Foreskin keratinocyte (primary cell): ENCODE measurements at places on chromosomes 16 and 17.
A peak's percentile ranks its signal among the peaks of the same experiment; 100 is the strongest.

GRCh38 chr16:4501071-4501478 is 24.9 kb downstream of the HMOX2 start:
- no peak for DNase-seq

DNA sequence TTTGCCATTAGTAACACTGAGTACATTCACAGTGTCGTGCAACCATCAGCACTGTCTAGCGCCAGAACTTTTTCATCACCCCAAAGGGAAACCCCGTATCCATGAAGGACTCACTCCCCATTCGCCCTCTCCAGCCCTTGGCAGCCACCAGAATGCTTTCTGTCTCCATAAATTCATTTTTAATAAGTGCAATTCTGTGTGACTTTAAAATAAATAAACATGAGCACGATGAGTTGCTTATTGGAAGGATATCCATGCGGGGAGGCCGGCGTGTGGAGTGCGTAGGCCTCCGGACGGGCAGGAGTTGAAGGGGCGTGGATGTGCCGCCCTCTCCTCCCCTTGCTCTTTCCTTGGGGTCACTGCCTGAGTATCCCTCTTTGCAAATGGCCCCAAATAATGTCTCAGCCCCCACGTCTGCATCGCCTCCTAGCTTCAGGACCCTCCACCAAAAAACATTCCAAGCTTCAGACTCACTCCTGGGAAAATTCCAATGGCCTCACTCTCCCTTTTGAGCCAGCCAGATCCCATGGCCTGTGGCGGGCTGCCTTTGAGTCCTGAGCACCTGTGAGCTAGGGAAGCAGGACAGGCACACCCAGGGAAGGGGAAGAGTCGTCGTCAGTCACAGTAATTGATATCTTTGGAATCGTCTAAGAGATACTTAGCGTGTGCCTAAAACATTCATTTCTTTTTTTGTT is 306.3 kb downstream of the SEC14L1 start:
- no peak for DNase-seq

GRCh38 chr17:15233022-15233805 is 31.9 kb downstream of the PMP22 start:
- DNase-seq = peak; percentile 33

GRCh38 chr16:53913920-53914319 is 210.0 kb downstream of the FTO start:
- DNase-seq = no peak

DNA sequence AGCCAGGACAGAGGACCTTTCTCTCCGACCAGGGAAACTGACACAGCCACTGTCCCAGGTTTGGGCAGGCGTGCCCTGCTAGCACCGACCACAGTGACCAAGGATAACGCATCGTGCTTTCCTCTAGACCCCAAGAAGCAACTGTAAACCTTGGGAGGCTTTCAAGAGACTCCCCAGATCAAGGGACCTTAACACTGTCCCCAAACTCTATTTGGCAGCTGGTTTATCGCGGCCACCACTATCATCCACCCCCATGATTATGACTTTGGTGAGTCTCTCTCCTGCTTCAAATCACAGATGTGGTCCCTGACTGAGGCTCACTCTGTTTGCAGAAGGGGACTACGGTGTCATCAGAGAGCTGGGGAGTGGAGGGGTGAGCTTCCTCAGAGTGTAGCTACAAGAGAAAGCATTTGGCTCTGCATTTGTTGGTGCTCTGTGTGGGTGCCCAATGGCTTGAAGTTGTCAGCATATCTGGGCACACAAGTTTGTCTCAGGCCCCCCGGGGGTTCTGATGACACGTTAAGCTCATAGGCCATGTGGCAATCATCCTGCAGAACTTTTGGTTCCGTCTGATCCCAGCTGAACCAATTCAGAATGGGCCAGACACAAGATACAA is 408.0 kb downstream of the SLC39A11 start:
- DNase-seq = no peak

DNA sequence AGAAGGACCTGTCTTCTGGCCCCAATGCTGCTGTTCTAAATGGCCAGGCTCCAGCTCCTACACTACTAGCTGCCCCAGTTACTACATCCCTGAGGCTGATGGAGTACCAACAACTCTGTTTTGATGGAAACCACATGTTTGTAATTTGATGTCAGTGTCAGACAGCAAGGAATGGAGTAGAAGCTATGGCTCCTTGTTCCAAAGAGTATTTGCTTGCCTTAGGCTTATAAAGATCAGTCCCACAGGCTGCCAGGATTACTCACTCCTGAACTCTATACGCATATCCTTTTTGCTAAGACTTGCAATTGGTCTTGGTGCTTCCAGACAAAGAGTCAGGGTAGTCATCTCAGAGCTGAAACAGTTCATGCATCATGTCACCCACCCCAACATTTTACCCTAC is 139.6 kb downstream of the HS3ST3A1 start:
- DNase-seq = no peak

DNA sequence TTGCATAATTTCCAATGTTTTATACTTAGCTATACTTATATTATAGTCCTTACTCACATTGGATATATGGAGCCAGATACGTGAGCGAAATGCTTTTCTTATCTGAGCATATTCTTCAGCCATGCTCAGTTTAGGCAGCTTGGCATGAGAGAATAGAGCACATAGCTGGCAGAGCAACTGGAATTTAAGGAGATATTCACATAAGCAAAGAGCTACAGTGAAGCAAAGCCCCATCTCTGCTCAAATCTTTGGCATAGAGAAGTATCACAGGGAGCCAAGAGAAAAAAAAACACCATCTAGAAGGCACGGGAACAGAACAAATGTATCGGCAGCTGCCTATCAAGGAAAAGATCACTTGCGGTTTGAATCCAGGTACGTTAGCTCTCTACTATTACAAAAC is 734.2 kb upstream of the KIF2B start:
- DNase-seq = no peak

DNA sequence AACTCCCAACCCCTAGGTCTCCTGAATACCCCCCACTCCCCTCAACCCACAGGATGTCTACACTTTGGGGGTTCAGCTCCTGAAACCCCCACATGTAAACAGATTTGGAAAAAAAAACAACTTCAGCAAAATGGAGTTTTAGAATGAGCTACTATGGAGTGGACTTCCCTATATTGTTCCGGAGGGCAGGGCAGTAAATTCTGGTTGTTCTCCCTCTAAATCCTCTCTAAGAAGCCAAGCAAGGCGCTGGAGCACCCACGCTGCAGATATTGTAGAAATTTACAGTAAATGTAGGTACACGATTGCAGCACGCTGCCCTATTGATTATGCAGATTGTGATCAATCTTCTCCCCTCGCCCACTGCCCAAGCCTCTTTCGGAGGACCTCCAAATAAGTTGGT is 8.5 kb upstream of the ZFHX3 start:
- DNase-seq = no peak
